ENCODE measurements at places on chromosomes 16 and 17.

- no peak for DNase-seq
These were observed 3.5 kb upstream of the WFDC1 start for GRCh38 chr16:84291226-84291625.

- DNase-seq, result no peak
These were observed 280.0 kb downstream of the SOX9 start for GRCh38 chr17:72400863-72401262.

DNA sequence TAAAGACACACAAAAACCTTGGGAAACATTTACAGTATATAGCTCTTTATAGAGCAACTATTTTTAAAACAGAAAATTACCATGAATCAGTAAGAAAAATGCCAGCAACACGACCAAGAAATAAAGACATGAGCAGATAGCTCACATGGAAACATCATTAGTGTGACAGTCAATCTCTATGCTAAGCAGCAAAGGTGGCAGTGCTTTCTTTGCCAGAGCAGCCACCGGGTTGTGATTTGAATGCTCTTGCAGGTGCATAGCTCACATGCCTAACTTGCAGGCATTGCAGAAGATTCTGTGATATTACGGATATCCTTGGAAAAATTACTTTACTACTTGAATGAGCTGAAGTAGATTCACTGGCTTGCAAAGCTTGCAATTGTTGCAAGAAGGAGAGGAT is 652.9 kb upstream of the C16orf82 start:
- no peak for DNase-seq

- no peak for DNase-seq
These were observed 12.1 kb downstream of the CFDP1 start for GRCh38 chr16:75420987-75421819.

DNA sequence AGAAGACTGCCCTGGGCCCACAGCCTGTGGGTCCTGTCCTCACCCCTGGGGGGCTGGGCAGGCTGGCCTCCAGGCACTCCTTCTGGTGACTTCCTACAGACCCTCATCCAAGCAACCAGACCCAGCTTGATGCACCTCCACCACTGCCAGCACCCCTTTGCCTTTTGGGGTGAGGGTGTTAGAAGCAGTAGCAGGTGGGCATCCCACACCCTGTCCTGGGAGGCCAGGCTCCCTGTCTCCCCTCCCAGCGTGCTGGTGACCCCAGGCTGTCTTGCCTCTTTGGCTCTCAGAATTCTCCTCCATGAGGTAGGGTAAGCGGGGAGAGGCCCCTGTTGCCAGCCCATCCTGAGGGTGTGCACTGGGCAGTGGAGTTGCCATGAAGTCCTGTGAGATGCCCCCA is 33.4 kb downstream of the B9D1 start:
- no peak for DNase-seq

Data from CD4-positive, alpha-beta T cell treated with Interleukin-12 subunit alpha and Interleukin-12 subunit beta, for 1 hour (primary cell).